ENCODE measurements at places on chromosomes 16 and 17. TPM values are rescaled to one million over a fixed set of nuclear protein-coding genes. Genes with fewer than 3 reads are reported as not detected.

Gene B3GNT9
- 10.3 TPM for total RNA-seq

Gene CDH15
- total RNA-seq, result not detected

Gene TUFM
- 108 TPM for total RNA-seq

Gene EEF2K
- total RNA-seq, result 76.2 TPM

Gene FOXL1
- total RNA-seq, result 0.49 TPM

Gene TM4SF5
- not detected for total RNA-seq

Gene TRPV3
- 25.6 TPM for total RNA-seq

Gene ENPP7
- not detected for total RNA-seq

Gene C17orf107
- total RNA-seq, result 13.4 TPM

Gene TMEM95
- total RNA-seq, result not detected

Gene SALL1
- not detected for total RNA-seq

Gene RNF227
- total RNA-seq, result 202 TPM

Gene ELMO3
- total RNA-seq, result 57.0 TPM

Gene TMC6
- 44.8 TPM for total RNA-seq

Gene FZD2
- 1.1 TPM for total RNA-seq

Gene LUC7L
- 48.5 TPM for total RNA-seq

Gene GRIN2C
- total RNA-seq, result 0.49 TPM

Gene NPIPA8
- total RNA-seq, result 14.8 TPM

Gene USP43
- 4.4 TPM for total RNA-seq

Gene HS3ST6
- 123 TPM for total RNA-seq

Gene SLC7A5
- total RNA-seq, result 8.0 TPM

Gene CDH11
- 37.4 TPM for total RNA-seq

Gene ASPA
- total RNA-seq, result 1.1 TPM

Gene RUNDC3A
- total RNA-seq, result 12.6 TPM

Gene FAM171A2
- 2.8 TPM for total RNA-seq

Gene PCGF2
- total RNA-seq, result 9.0 TPM

Gene SEPTIN12
- total RNA-seq, result not detected

Gene ELP5
- total RNA-seq, result 18.3 TPM

Gene APOBR
- 2.0 TPM for total RNA-seq

Gene CORO1A
- total RNA-seq, result 23.1 TPM

Gene DHX58
- 7.5 TPM for total RNA-seq

Gene KRTAP9-2
- total RNA-seq, result not detected

Gene UTS2R
- not detected for total RNA-seq

Gene CDRT15L2
- total RNA-seq, result not detected

Gene ALOX12B
- 246 TPM for total RNA-seq

Gene TEKT1
- not detected for total RNA-seq

Gene CCL1
- not detected for total RNA-seq

Gene RDM1
- not detected for total RNA-seq

Gene SLC5A10
- total RNA-seq, result 1.1 TPM

Gene MYO15A
- 0.53 TPM for total RNA-seq

Gene CORO6
- total RNA-seq, result 7.3 TPM

Gene ADGRG3
- 1.1 TPM for total RNA-seq

Gene DDX28
- total RNA-seq, result 11.0 TPM

Gene BICDL2
- 115 TPM for total RNA-seq

Gene GJD3
- total RNA-seq, result not detected

Gene EPN3
- 101 TPM for total RNA-seq

Gene PLA2G10
- not detected for total RNA-seq

Gene SLC38A8
- not detected for total RNA-seq

Gene HOXB5
- not detected for total RNA-seq

Gene TMEM88
- total RNA-seq, result 5.9 TPM

Gene PMP22
- 85.8 TPM for total RNA-seq

Gene OVCA2
- 51.5 TPM for total RNA-seq

Gene AMZ2
- 52.5 TPM for total RNA-seq

Gene UBALD2
- total RNA-seq, result 21.3 TPM

Gene ABCC11
- total RNA-seq, result 0.52 TPM

Gene SLC6A2
- total RNA-seq, result 26.1 TPM

Gene WFIKKN1
- total RNA-seq, result 1.3 TPM
